Thoracic aorta (tissue), 2 donors: ENCODE measurements at places on chromosomes 3 and 15. TPM values are rescaled to one million over a fixed set of nuclear protein-coding genes. Genes with fewer than 3 reads are reported as not detected.

DNA sequence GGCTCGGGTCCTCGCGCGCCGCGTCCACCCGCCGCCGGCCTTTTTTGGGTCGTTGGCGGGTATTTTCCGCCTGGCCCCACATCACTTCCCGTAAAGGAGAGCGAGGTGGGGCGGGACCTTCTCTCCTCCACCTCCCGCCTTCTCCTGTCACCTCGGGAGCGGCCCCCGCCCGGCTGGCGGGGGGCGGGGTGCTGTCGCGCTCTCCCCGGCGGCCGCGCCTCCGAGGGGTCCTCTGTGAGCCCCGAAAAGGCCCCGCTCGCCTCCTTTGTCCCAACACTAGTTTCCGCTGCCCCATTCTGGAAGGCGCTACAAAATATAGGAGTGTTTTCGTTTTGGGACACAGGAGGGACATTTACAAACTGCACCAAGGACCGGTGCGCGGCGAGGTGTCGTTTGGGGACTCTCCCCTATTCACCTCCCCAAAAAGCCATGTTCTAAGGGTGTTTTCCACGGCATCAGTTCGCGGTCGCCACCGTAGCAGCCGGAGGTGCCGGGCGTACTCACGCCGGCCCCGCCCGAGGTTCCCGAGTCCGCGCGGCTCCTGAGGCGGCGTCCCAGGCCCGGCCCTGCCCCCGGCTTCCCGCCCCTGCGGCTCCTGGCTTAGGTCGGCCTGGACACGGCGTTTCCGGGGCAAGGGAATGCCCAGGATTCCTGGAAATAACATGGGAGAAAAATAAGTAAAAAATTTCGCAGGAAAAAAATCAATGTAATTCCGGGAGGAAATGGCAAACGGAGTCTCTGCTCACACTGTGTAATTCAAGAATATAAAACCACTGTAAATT lies at the start of gene RAB27A:
Gene RAB27A, minus strand, starts transcription at position 68 of the 782 bp plus-strand sequence. CDS start 54,879 bp downstream, outside the sequence.
- H3K27ac ChIP-seq = peak within 1 kb of the TSS; percentile 98
- H3K4me1 ChIP-seq = peaks cover 32% of the 10 kb centered on the region

DNA sequence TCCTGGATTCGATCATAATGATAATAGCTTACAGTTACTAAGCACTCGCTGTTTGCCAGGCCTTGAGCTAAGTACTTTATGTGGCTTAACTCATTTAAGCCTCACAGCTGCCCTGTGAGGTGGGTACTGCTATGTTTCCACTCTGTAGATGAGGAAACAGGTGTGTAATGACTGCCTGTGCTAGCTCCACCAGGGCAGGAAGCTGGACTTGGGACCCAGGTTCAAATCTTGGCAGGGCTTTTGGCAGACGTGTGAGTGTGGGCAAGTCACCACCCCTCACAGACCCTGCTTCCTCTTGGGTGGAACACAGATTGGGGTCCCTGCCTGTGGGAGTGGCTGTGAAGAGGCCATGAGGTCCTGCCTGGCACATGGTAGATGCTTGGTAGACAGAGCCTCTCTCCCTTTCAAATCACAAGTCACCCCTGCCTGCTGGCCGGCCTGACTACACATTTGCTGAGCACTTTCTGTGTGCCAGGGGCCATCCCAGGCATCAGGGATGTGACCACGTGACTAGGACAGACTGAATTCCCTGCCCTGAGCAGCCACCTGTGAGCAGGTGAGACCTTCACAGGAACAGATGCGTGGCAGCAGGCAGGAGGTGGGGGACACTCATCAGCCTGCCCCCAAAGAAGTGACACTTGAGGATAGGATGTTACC lies 3.7 kb downstream of the EFCC1 start:
- DNase-seq = no peak
- no peaks in the 10 kb centered on the region for H3K36me3 ChIP-seq
- peaks cover 4% of the 10 kb centered on the region for H3K27me3 ChIP-seq
- no peak overlapping the region for H3K4me3 ChIP-seq
- H3K27ac ChIP-seq = no peak overlapping the region

- no peak for DNase-seq
- H3K27me3 ChIP-seq = no peaks in the 10 kb centered on the region
- H3K4me3 ChIP-seq = no peak overlapping the region
- H3K4me1 ChIP-seq = no peaks in the 10 kb centered on the region
These were observed 20.3 kb upstream of the ADAMTS7 start for GRCh38 chr15:78831229-78832207.

GRCh38 chr3:52874160-52874701 lies 23.1 kb downstream of the STIMATE start:
- no peak overlapping the region for H3K27ac ChIP-seq
- DNase-seq = no peak
- peaks cover 6% of the 10 kb centered on the region for H3K36me3 ChIP-seq
- H3K4me1 ChIP-seq = peaks cover 9% of the 10 kb centered on the region

GRCh38 chr15:25875566-25875965 lies 12.4 kb upstream of the ATP10A start:
- H3K4me3 ChIP-seq = no peak overlapping the region
- DNase-seq = no peak
- H3K36me3 ChIP-seq = no peaks in the 10 kb centered on the region
- no peak overlapping the region for H3K27ac ChIP-seq

DNA sequence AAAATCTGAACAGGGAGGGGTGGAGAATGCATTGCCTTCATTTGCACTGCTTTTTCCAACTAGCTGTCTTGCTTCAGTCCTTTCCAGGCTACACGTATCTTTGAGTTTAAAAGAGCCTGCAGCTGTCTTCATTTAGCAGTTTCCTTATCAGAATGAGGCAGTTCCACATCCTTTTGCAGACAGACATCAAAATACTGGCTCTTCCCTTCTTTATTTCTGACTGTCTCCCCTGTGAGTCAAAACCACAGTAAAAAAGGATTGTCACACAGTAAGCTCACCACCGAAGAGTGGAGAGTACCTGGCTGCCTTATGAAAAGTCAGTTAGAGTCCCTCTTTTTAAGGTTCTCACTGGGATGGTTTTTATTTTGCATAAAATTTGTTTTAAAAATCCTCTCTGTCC lies 205.5 kb upstream of the CD96 start:
- H3K4me1 ChIP-seq = no peaks in the 10 kb centered on the region
- no peak overlapping the region for H3K4me3 ChIP-seq
- H3K27me3 ChIP-seq = no peaks in the 10 kb centered on the region
- H3K36me3 ChIP-seq = no peaks in the 10 kb centered on the region
- no peak for DNase-seq

- DNase-seq = no peak
- H3K27me3 ChIP-seq = no peaks in the 10 kb centered on the region
- no peak overlapping the region for H3K4me3 ChIP-seq
- H3K36me3 ChIP-seq = no peaks in the 10 kb centered on the region
These were observed 3.6 kb upstream of the NMD3 start for GRCh38 chr3:161217496-161217895.

- no peak for DNase-seq
- no peak overlapping the region for H3K4me3 ChIP-seq
- H3K36me3 ChIP-seq = no peaks in the 10 kb centered on the region
- H3K27me3 ChIP-seq = no peaks in the 10 kb centered on the region
These were observed 12.0 kb downstream of the NME9 start for GRCh38 chr3:138317687-138318086.

- H3K4me3 ChIP-seq = no peak overlapping the region
- DNase-seq = no peak
- H3K36me3 ChIP-seq = no peaks in the 10 kb centered on the region
- H3K4me1 ChIP-seq = peaks cover 16% of the 10 kb centered on the region
These were observed 9.5 kb downstream of the PDE8A start for GRCh38 chr15:84991014-84991712.

- H3K4me1 ChIP-seq = no peaks in the 10 kb centered on the region
- no peak overlapping the region for H3K27ac ChIP-seq
- no peaks in the 10 kb centered on the region for H3K27me3 ChIP-seq
- H3K4me3 ChIP-seq = no peak overlapping the region
These were observed 12.3 kb upstream of the P2RY14 start for GRCh38 chr3:151290673-151291072.

- H3K27ac ChIP-seq = no peak overlapping the region
- H3K36me3 ChIP-seq = no peaks in the 10 kb centered on the region
- peaks cover 5% of the 10 kb centered on the region for H3K4me1 ChIP-seq
- no peaks in the 10 kb centered on the region for H3K27me3 ChIP-seq
- no peak overlapping the region for H3K4me3 ChIP-seq
- DNase-seq = no peak
These were observed 187.9 kb upstream of the LYSMD4 start for GRCh38 chr15:99921101-99921500.

GRCh38 chr3:126925411-126926171 lies 57.3 kb upstream of the PLXNA1 start:
- H3K36me3 ChIP-seq = no peaks in the 10 kb centered on the region
- H3K27ac ChIP-seq = no peak overlapping the region
- no peak for DNase-seq
- no peaks in the 10 kb centered on the region for H3K27me3 ChIP-seq

DNA sequence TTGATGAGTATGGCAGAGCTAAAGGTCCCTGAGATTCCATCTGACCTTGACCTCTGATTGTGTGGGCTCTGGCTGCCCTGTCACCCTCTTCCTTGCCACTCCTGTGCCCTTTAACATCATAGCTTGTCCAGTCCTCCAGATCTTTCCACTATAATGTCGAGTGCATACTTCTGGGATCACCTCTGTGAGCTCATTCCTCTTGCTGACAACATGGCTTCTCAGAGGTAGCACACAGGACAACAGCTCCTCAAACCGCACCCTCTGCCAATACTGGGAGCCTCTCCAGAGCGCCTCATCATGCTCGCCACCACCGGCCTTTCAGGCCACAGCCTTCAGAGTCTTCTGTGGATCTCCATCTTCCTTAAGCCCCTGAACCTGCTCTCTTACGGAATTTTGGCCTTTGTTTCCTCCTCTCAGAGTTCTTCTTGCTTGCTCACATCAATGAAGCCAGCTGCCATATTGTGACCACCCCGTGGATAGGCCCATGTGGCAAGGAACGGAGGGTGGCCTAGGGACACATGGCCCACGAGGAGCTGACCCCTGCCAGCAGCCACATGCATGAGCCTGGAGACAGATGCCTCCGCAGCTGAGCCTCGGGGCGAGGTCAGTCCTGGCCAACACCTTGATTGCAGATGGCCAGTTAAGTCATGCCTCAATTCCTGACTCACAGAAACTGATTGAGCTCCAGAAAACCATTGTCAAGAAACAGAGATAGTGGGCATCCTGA lies 31.1 kb downstream of the PLA2G4D start:
- no peaks in the 10 kb centered on the region for H3K36me3 ChIP-seq
- no peak overlapping the region for H3K27ac ChIP-seq
- H3K4me1 ChIP-seq = no peaks in the 10 kb centered on the region
- H3K27me3 ChIP-seq = no peaks in the 10 kb centered on the region
- no peak for DNase-seq

- peaks cover 14% of the 10 kb centered on the region for H3K4me1 ChIP-seq
- no peaks in the 10 kb centered on the region for H3K36me3 ChIP-seq
- H3K27ac ChIP-seq = no peak overlapping the region
- H3K27me3 ChIP-seq = no peaks in the 10 kb centered on the region
- DNase-seq = no peak
These were observed 20.5 kb upstream of the ACTC1 start for GRCh38 chr15:34815836-34816235.

DNA sequence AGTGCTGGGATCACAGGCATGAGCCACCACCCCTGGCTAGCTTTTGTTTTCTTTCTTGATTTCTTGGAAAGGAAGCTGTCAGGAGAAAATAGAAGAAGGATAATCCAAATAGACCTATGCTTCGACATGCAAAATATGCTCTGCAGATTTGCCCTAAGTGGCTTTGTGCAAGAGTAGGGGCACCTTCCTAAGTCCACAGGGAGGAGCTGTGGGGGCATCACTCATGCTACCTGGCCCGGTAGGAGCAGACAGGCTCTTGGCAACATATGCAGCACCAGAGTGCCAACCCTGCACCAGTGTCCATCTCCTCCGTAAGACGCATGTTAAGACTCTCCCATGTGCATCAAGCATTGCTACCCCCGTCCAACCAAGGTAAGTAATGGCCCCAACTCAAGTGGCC lies 190.7 kb upstream of the UBE2E1 start:
- H3K4me1 ChIP-seq = peaks cover 4% of the 10 kb centered on the region
- H3K27me3 ChIP-seq = no peaks in the 10 kb centered on the region
- H3K36me3 ChIP-seq = no peaks in the 10 kb centered on the region
- H3K27ac ChIP-seq = no peak overlapping the region
- H3K4me3 ChIP-seq = no peak overlapping the region

DNA sequence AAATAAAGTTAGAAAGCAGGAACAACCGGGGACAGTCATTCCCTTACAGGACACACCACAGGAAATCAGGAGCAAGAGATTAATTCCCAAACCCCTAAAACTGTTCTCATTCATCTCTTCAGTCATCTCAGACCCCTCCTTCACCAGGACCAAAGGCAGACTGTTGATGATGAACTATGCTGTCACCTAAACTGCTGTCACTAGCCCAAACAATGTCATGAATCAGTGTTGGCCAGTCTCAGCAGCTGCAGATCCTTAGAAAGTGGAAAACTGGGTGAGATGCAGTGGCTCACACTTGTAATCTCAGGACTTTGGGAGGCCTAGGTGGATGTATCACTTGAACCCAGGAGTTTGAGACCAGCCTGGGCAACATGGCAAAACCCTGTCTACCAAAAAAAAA lies 909.6 kb downstream of the ROBO1 start:
- no peak overlapping the region for H3K4me3 ChIP-seq
- no peak overlapping the region for H3K27ac ChIP-seq
- H3K27me3 ChIP-seq = no peaks in the 10 kb centered on the region
- no peak for DNase-seq
- peaks cover 12% of the 10 kb centered on the region for H3K4me1 ChIP-seq

- H3K27me3 ChIP-seq = no peaks in the 10 kb centered on the region
- H3K27ac ChIP-seq = no peak overlapping the region
- no peak for DNase-seq
- no peak overlapping the region for H3K4me3 ChIP-seq
- H3K4me1 ChIP-seq = peaks cover 13% of the 10 kb centered on the region
These were observed 5.0 kb downstream of the CLPX start for GRCh38 chr15:65180167-65180566.

- DNase-seq = no peak
- H3K4me3 ChIP-seq = no peak overlapping the region
- H3K27me3 ChIP-seq = no peaks in the 10 kb centered on the region
- peaks cover 24% of the 10 kb centered on the region for H3K4me1 ChIP-seq
- no peak overlapping the region for H3K27ac ChIP-seq
These were observed 12.1 kb downstream of the C15orf39 start for GRCh38 chr15:75213768-75214221.

DNA sequence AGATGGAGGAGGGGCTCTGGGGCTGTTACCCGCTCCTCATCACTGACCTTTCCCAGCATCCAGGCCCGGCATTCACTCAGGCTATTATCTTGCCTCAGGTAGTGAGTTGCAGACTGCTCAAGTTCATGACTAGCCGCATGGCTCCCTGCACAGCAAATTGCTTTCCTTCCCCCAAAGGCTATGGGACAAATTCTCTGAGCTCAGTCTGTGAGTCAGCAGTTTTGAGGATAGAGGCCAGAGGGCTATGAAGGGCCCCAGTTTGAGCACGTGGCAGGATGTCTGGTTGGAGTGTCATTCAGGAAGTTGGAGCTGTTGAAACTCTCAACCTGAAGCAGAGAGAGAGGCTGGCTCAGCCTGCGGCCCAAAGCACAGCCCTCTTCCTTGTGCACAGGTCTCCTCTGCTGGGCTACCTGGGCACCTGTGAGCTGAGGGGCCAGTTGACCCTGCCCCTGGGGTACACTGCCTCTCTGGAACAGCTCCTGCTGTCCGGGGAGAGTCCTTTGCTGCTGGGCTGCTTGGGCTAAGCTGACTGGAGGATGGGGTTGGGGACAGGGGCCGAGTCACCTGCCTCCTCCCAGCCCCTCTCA lies 7.9 kb downstream of the FAH start:
- peaks cover 26% of the 10 kb centered on the region for H3K36me3 ChIP-seq
- no peak for DNase-seq
- no peaks in the 10 kb centered on the region for H3K4me1 ChIP-seq
- H3K27me3 ChIP-seq = no peaks in the 10 kb centered on the region

GRCh38 chr15:36252146-36252711 lies 327.2 kb upstream of the CDIN1 start:
- no peaks in the 10 kb centered on the region for H3K4me1 ChIP-seq
- H3K27ac ChIP-seq = no peak overlapping the region
- H3K27me3 ChIP-seq = no peaks in the 10 kb centered on the region
- DNase-seq = no peak

Gene CFAP91
- total RNA-seq = 11.4 TPM

Gene EBLN2
- total RNA-seq = 6.9 TPM

Gene DPPA2
- not detected for total RNA-seq

Gene MYO5C
- 3.0 TPM for total RNA-seq

Gene SMCO1
- total RNA-seq = not detected
